Caco-2 (cell line): ENCODE measurements at places on chromosomes 1 and 21.

- DNase-seq = no peak
Measured at GRCh38 chr1:3477241-3477995, 23.0 kb downstream of the ARHGEF16 start.

DNA sequence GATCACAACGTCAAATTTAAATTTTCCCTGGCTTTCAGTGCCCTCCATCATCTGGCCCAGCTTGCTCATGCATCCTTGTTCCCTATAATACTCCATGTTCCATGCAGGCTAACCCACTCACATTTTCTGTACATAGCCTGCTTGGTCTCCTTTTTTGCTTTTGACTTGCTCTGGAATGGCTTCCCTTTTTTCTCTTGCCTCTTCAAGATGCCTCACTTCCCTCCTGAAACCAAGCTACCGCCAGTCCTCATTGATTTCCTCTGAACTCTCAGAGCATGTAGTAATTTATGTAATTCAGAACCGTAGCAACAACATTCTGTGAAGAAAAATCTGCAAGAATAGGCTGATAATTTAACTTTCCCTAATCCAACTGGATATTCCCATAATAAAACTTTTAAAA lies 10.3 kb downstream of the CAP1 start:
- DNase-seq = no peak

GRCh38 chr1:30125021-30125820 lies 598.2 kb downstream of the MATN1 start:
- no peak for DNase-seq

DNA sequence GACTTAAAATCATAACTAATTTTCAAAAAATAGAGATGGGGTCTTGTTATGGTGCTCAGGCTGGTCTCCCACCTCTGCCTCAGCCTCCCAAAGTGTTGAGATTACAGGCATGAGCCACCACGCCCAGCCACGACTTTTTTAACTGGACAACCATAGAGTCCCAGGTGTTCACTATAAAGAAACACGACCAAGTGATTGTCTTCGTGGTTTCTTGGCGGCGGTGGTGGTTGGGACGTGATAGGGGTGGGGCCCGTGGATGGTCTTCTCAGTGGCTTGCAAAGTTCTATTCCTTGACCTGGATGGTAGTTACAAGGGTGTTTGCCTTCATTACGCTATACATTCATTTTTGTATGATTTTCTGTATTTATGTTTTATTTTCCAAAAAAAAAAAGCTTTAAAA lies 34.6 kb upstream of the COX20 start:
- no peak for DNase-seq

GRCh38 chr1:2133879-2134215 lies 60.7 kb downstream of the FAAP20 start:
- no peak for DNase-seq

- DNase-seq = no peak
Measured at GRCh38 chr1:158025576-158026230, 32.3 kb downstream of the KIRREL1 start.

DNA sequence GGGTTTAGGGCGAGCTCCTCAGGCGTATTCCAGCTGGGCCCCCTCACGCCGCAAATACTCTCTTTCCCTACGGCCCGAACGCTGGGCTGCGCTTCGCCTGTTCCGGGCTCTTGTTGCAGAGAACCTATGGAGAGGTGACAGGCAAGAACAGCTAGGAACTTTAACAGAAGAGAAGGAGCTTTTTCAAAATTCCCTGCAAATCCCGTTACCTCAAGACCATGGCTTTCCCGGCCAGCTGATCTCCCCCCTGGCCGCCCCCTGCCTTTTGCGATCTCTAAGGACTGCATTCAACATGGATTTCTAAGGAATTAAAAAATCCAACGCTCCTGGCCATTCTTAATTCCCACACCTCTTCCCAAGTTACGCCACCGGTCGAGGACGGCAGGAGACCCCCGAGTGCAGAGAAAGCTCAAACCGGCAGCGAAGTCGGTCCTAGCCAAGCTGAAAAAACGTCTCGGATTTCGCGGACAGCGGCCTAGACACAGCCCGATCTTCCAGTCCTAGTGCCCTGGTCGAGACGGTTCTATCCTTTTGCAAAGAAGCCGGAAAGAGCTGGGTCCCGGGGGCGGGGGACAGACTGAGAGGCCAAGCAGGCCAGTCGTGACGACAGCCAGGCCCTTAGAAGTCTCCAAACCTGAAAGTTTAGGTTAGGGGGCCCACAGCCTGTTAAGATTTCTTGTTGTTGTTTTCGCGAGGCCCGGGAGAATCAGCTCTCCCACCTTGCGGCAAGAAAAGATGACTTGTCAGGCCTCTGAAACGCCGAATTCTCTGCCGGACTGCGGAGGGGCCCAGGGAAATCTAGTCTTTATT lies 1.1 kb upstream of the TBX15 start:
- DNase-seq = no peak

DNA sequence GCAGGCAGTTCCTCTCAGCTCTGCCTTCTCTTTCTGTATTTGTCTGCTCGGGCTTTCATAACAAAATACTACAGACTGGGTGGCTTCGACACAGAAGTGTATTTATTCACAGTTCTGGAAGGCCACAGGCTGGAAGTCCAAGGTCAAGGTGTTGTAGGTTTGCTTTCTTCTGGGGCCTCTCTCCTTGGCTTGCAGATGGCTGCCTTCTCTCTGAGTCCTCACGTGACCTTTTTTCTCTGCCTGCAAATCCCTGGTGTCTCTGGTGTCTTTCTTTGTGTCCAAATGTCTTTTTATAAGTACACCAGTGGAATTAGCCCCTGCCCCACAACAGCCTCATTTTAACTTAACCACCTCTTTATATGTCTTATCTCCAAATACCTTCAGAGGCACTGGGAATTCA lies 250.0 kb downstream of the TM2D1 start:
- DNase-seq = no peak

GRCh38 chr1:86775395-86775794 lies 71.0 kb downstream of the SH3GLB1 start:
- peak; percentile 53 for DNase-seq

GRCh38 chr1:115670476-115671175 lies 28.9 kb downstream of the VANGL1 start:
- no peak for DNase-seq

DNA sequence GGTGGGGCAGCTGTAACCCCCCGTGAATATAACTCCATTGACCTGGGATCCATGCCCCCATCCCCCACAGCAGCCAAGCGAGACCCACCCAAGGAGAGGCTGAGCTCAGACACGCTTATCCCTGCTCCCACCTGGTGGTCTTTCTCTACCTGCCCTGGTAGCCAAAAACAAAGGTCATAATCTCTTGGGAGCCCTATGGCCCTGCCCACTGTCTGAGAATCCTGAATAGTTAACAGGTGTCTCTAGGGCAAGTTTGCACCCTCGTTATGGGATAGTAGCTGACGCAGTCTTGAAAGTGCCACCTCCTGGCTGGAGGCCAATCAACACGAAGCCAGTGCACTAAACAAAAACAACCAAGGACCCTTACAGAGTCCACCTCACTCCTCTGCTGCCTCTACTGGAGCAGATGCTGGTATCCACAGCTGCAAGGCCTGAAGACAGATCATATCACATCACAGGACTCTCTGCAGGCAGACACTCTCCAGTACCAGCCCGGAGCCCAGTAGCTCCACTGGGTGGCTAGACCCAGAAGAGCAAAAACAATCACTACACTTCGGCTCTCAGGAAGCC lies 134.3 kb upstream of the C1orf174 start:
- DNase-seq = no peak
